ENCODE measurements at places on chromosomes 6 and 20.

DNA sequence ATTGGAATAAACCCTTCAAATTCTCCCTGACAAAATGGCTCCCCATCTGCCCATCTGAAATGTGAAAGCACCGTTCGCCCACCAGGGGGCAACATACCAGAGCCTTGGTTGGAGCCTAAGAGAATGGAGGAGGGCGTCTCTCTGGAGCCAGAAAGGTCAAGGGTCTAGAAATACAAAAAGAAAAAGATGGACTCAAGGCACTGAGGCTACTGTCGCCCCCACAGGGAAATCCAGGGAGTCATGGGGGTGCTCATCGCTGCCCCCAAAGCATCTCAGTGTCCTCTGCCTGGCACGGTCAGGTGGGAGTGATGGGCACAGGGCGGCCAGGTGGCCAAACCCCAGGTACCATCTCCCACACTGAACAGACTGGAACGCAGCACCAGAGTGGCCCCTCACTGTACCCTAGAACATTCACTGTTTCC lies 136.3 kb downstream of the ZMYND8 start:
- peak; percentile 25 for DNase-seq

DNA sequence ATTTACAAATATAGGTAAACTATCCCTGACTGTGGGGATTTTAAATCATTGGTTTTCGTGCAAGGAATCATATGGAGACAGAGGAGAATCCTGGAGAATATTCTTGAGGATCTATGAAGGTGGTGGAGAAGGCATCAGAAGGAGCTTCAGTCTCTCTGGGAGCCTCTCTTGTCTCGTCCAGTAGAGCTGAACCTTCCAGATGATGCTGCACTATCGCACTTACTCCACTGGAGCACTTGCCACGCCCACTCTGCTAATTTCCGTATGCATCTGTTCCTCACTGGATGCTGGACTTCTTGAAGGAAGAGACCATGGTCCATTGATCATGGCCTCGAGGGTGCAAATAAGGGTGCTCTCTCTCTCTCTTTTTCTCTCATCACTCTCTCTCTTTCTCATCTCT lies 36.8 kb downstream of the C6orf118 start:
- no peak for DNase-seq

- DNase-seq: no peak
Observed at GRCh38 chr20:18801516-18801915, 12.1 kb upstream of the SCP2D1 start.

GRCh38 chr6:106149472-106150069 lies 63.4 kb downstream of the PRDM1 start:
- no peak for DNase-seq

DNA sequence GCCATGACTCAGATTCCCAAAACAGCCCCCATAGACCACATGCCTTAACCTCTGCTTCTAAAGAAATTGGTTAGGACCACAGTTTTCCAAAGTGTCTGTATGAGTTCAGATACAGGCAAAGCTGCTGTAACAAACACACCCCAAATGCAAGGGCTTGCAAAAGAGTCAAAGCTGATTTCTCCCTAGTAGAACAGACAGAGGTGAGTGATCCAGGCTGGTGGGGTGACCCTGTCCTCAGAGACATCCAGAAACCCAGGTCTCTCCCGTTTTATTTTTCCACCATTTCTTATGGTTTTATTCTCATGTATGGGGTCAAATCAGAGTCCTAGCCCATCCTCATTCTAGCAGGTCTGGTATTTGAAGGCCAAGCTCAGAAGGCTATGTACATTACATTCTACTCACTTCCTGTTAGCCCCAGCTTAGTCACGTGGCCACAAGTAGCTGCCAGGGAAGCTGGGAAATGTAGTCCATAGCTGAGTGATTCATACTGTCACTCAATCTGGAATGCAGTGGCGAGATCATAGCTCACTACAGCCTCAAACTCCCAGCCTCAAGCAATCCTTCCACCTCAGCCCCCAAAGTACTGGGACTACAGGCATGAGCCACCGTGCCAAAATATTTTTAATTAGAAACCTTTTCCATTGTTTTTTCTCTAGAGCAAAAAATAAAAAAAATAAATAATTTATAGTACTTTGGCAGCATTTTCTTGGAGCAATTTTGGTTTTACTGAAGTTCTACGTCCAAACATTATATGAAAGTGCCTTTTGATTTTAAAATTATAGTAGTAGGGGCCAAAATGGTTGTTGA lies 175.2 kb downstream of the ZMYND8 start:
- DNase-seq: peak; percentile 86

DNA sequence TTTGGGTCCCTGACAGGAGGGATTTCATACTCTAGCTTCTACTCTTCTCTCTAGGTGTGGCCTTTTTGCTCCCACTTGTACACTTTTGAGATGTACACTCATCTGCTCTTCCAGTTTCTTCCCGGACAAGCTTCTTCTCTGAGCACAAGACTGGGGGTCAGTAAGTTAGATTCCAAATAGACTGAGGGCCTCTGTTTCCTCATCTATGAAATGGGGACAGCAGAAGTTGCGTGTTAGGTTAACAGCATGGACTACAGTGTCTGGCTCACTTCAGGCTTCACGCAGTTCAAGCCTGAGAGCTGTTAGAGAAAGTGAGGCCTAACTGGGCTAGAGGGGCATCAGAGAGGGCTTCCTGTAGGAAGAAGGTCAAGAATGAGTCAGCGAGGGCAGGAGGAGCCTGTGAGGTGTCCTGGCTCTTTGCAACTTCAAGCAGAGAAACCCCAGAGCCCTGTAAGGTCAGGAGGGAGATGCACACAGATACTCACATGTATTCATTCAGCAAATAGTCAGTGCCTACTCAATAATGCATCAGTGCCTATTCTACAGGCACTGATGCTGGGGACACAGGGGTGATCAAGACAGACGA lies 20.6 kb downstream of the XKR7 start:
- no peak for DNase-seq

- DNase-seq: no peak
Observed at GRCh38 chr6:82836022-82836575, 229.5 kb downstream of the UBE3D start.

GRCh38 chr6:113954653-113955052 lies 16.3 kb downstream of the HDAC2 start:
- DNase-seq: no peak

DNA sequence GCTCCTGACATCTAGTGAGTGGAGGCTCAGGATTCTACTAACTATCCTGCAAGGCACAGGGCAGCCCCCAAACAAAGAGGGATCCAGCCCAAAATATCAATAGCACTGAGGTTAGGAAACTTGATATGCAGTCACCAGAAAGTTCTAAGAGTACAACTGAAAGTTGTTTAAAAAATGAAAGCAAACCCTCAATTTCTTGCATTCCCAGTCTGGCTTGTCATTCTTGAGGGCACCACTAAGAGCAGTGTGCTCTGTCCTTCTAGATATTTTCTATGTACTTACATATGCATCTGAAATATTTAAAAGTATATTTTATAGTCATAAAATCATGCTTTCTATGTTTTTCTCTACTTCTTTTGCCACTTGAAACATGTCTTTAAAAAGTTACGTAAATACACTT lies 35.9 kb downstream of the CST8 start:
- no peak for DNase-seq

DNA sequence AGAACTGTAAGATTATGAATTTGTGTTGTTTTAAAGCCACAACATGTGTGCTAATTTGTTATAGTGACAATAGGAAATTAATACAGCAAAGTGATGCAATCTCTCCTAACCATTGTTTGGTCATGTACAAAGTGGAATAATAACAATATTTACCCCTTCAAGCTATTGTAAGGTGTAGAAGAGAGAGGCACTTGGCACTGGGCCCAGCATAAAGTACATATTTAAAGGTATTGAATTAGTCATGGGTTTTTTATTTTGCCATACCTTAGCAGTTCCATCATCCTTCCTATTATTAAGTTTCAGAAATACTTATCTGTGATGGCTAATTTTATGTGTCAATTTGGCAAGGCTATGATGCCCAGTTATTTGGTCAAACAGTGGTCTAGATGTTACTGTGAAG lies 322.4 kb upstream of the TSHZ2 start:
- no peak for DNase-seq

DNA sequence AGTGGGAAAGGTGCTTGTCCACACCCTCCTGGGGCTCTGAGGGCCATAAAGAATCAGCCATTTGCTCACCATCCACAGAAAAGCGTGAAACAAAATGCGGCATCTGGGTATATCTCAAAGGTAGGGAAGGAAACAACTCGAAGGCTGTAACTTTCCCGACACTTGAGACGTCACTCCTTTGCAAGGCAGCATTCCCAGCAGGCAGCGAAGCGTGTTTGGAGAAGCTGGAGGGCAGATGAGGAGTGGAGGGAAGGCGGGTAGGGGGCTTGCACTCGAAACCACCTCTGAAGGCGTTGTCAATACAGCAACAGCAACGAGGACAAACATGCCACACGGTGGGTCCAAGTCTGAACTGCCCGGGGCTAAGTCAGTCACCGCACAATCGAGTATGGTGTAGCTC lies 98.4 kb downstream of the FOXC1 start:
- DNase-seq: no peak

DNA sequence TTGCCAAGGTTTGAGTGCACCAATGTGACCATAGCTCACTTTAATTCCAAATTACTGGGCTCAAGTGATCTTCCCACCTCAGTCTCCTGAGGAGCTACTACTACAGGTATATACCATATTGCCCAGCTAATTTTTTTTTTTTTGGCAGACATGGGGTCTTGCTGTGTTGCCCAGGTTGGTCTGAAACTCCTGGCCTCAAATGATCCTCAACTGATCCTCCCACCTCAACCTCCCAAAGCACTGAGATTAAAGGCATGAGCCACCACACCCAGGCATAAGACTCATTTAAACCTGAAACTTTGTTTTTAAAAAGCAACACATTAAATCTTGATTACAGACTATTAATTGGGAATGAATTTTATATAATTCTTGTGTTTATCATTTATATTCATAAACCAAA lies 67.7 kb downstream of the ARHGAP18 start:
- no peak for DNase-seq

- no peak for DNase-seq
Observed at GRCh38 chr20:15022921-15023320, 685.5 kb upstream of the FLRT3 start.

DNA sequence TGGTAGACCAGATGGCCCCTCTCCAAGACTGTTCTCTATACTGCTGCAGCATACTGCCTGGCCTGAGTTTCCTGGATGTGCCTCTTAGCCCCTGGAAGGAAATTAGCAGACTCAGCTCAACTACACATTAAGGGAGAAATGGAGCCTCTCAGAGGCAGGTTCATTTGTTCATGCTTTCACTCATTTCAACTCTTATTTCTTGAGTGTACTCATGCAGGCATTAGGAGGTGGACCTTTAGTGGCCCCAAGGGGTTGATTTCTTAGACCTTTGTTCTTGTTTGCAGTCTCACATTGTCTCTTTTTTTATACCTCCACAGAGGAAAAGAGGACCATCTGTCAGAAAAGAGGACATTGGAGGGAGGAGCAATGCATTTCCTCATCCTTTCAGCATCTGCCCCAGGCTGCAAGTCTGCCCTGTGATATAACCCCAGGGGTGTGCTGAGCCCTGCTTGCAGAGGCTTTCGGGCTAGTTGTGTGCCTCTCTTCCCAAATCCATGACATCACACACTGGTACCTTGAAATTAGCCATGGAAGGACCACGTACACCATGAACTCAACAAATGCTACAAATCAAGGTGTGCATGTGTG lies 456.2 kb downstream of the CD83 start:
- DNase-seq: no peak

- no peak for DNase-seq
Observed at GRCh38 chr20:48928832-48929725, 7.6 kb downstream of the ARFGEF2 start.

GRCh38 chr6:155528982-155529453 lies 73.4 kb upstream of the NOX3 start:
- peak; percentile 96 for DNase-seq

- no peak for DNase-seq
Observed at GRCh38 chr6:80679992-80680391, 573.5 kb downstream of the BCKDHB start.

GRCh38 chr20:36231331-36231730 lies 4.9 kb upstream of the AAR2 start:
- no peak for DNase-seq

GRCh38 chr20:43318755-43319297 lies 129.1 kb upstream of the PTPRT start:
- no peak for DNase-seq

GRCh38 chr6:100685747-100686146 lies 195.4 kb downstream of the ASCC3 start:
- no peak for DNase-seq

DNA sequence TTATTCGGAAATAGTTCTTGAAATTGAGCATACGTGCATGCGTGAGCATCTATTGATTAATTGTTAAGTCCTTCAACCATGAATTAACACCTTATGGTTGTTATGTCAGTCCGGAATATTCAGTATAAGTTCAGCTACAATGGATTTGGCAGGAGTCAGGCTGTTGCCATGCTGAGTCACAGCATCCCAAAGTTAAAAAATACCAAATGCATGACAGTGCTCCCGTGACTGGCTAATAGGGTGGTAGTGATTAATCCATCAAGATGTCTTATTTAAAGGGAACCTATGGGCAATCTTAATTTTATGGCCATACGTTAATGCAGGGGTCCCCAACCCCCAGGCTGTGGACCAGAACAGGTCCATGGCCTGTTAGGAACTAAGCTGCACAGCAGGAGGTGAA lies 10.5 kb downstream of the RAE1 start:
- DNase-seq: peak; percentile 80

- DNase-seq: no peak
Observed at GRCh38 chr6:135791441-135791840, 60.1 kb upstream of the PDE7B start.

- no peak for DNase-seq
Observed at GRCh38 chr20:24783631-24784492, 165.2 kb upstream of the CST7 start.

GRCh38 chr6:84428300-84428907 lies 201.0 kb upstream of the CEP162 start:
- peak; percentile 53 for DNase-seq

DNA sequence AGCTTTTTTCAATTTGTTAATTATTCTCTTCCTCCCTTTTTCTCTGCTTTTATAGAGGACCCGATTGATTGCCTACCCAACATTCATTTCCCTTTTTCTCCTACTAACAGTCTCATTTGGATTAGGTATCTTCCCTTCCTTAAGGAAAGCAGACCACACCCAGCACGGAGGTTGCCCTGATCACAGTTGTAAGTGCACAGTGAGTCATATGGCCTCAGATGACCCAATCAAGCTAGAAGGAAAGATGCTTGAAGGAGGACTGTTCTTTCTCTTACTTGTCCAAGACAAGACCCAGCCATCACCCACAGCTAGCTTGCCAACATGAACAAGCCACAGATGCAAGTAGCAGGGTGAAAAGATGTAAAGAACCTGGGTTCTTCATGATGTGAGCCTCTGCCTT lies 518.6 kb downstream of the PKHD1 start:
- DNase-seq: no peak

DNA sequence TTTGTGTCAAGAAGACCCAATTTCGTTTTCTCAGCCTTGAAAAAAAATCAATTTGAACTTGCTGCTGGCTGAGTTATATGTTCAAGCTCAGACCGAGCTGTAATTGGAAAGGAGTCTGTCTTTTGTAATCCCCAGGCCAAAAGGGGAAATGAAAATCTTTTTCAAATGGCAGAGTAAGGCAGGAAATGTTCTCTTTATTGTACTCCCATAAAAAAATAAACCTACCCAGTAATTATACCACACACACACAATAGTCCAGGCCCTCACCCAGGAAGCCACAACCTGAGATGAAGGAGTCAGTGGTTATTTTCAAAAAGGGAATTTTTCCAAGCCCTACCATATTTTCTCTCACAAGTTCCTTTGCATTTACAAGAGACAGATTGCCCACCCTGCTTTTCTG lies 45.3 kb downstream of the CLIC5 start:
- no peak for DNase-seq

GRCh38 chr6:89254569-89254968 lies 37.4 kb upstream of the GABRR1 start:
- no peak for DNase-seq

- no peak for DNase-seq
Observed at GRCh38 chr20:7940341-7940740, at the start of gene HAO1. TSS of gene HAO1 (minus strand) at chr20:7940458. CDS start at chr20:7940422, 36 bp downstream.
